Panc1 (cell line): ENCODE measurements at places on chromosomes 12 and 14.

DNA sequence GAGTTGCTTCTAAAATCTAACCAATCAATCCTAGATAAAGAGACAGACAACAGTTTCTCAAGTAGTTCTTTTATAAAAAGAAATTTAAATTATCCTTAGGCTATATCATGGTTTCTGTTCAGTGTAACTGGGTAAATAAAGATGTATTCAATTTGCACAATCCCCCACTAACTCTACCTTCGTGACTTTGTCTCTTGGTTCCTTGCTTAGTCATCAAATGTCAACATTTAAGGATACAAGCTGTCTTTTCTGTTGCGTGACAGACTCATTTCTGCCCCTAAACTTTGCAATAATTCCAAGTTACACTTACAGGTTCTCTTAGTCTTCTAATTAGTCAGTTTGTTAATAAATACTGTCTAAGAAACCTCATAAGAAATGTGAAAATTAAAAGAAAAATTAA, 50.6 kb downstream of the SCAF11 start:
- no peak for DNase-seq

- no peak for DNase-seq
Observed at GRCh38 chr12:125696054-125696453, 630.8 kb downstream of the AACS start.

- no peak for DNase-seq
Observed at GRCh38 chr14:90276646-90277367, 20.5 kb downstream of the PSMC1 start.

DNA sequence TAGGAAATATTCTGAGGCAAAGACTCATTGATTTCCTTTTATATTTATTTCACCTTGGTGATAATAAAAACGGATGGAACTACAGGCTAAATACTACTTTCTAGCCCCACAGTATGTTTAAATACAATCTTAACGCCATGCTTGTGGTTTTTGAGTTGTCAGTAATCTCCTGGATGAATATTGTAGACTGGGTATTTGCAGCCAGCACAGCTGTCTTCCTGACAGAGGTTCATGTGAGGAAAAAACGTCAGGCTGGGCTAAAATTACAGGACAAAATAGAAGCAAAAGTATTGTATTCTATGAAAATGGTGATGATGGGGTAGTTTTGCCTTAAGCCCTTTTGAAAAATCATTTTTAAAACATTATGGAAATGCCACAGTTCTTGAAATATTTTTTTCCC, 140.9 kb downstream of the CCDC91 start:
- DNase-seq = no peak
